ENCODE measurements at places on chromosomes 16 and 17. TPM values are rescaled to one million over a fixed set of nuclear protein-coding genes. Genes with fewer than 3 reads are reported as not detected.
A peak's percentile ranks its signal among the peaks of the same experiment; 100 is the strongest.

GRCh38 chr17:19713901-19714361, 2.5 kb downstream of the SLC47A2 start:
- no peak overlapping the region for H3K27ac ChIP-seq
- H3K4me1 ChIP-seq = no peaks in the 10 kb centered on the region
- no peak for DNase-seq
- H3K4me3 ChIP-seq = no peak overlapping the region
- no peaks in the 10 kb centered on the region for H3K27me3 ChIP-seq
- no peaks in the 10 kb centered on the region for H3K36me3 ChIP-seq

- no peaks in the 10 kb centered on the region for H3K36me3 ChIP-seq
- no peak for DNase-seq
- no peak overlapping the region for H3K4me3 ChIP-seq
- H3K27ac ChIP-seq = no peak overlapping the region
- peaks cover 49% of the 10 kb centered on the region for H3K4me1 ChIP-seq
Observed at GRCh38 chr17:28573966-28574480, 2.7 kb downstream of the ALDOC start.

DNA sequence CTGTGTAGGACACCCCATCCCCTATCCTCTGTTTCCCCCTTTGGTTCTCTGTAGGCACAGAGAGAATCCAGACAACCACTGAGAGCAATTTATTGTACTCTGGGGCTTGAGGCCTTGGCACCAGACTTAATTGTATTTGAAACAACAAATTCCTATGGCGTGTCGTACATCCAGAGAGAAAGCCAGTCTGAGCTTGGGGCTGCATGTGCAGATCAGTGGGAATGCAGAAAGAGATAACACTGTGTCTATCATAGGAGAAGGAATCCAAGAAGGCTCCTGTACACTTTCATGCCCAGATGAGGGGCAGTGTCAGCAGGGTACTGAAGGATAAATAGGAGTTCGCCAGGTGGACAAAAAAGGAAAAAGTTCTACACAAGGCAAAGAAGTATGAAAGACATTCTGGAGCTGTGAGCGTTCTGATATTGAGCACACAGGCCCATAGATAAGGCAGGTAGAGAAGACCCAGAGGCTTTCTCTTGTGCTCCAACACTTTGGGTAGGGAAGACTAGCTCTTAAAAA, 22.0 kb upstream of the IL4R start:
- no peak for DNase-seq
- H3K4me1 ChIP-seq = peaks cover 29% of the 10 kb centered on the region
- H3K27ac ChIP-seq = no peak overlapping the region
- no peak overlapping the region for H3K4me3 ChIP-seq

DNA sequence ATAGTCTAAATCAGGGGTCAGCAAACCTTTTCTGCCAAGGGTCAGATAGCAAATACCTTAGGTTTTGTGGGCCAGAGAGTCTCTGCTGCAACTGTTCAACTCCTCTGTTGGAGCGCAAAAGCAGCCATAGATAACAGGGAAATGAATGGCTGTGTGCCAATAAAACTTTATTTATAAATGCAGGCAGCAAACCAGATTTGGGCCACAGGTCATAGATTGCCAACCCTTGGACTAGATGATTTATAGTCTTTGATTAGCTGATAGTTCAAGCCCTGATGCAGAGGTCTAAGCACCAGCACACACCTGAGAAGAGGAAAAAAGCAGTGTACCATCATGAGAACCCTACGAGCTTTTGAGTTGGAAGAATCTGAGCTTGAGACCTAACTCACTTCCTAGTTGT, 86.0 kb upstream of the DYNLRB2 start:
- no peaks in the 10 kb centered on the region for H3K27me3 ChIP-seq
- no peak overlapping the region for H3K4me3 ChIP-seq
- no peak for DNase-seq
- H3K27ac ChIP-seq = no peak overlapping the region

- no peaks in the 10 kb centered on the region for H3K4me1 ChIP-seq
- H3K4me3 ChIP-seq = no peak overlapping the region
- H3K27me3 ChIP-seq = no peaks in the 10 kb centered on the region
- no peak for DNase-seq
- H3K27ac ChIP-seq = no peak overlapping the region
- no peaks in the 10 kb centered on the region for H3K36me3 ChIP-seq
Observed at GRCh38 chr16:55622930-55623561, 32.7 kb upstream of the SLC6A2 start.

GRCh38 chr17:29045734-29046472, 3.0 kb downstream of the PIPOX start:
- H3K4me1 ChIP-seq = peaks cover 15% of the 10 kb centered on the region
- DNase-seq = no peak
- H3K27me3 ChIP-seq = no peaks in the 10 kb centered on the region
- no peaks in the 10 kb centered on the region for H3K36me3 ChIP-seq
- no peak overlapping the region for H3K4me3 ChIP-seq
- H3K27ac ChIP-seq = no peak overlapping the region

GRCh38 chr17:37750292-37750691, 5.4 kb upstream of the HNF1B start:
- H3K27ac ChIP-seq = no peak overlapping the region
- peaks cover 21% of the 10 kb centered on the region for H3K4me1 ChIP-seq
- no peak for DNase-seq
- no peak overlapping the region for H3K4me3 ChIP-seq
- no peaks in the 10 kb centered on the region for H3K36me3 ChIP-seq
- peaks cover 38% of the 10 kb centered on the region for H3K27me3 ChIP-seq

GRCh38 chr17:72719206-72719577, 373.3 kb downstream of the SLC39A11 start:
- no peaks in the 10 kb centered on the region for H3K27me3 ChIP-seq
- no peaks in the 10 kb centered on the region for H3K36me3 ChIP-seq
- peaks cover 9% of the 10 kb centered on the region for H3K4me1 ChIP-seq
- no peak for DNase-seq
- no peak overlapping the region for H3K4me3 ChIP-seq

DNA sequence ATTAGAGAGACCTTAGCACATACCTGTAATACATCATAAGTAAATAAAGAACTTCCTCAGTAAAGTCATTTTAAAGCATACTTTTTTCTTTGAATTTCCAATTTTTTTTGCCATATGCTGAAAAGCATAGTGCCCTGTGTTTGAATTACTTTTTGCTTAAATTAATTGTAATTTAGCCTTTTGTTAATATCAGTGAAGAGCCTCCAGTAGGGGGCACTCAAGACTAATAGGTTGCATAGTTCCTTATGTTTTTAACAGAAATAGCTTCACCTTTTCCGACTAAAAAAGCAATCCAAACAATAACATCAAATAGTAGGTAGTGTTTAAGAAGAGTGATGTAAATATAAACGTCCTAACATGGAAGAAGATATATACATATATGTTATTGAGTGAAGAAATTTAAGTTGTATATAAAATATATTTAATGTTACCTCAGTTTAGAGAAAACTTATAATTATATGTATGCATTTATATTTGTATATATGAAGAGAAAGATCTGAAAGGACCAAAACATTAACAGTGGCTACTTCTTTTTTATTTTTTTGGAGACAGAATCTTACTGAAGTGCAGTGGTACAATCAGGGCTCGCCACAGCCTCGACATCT, 18.6 kb downstream of the RAD51C start:
- no peaks in the 10 kb centered on the region for H3K4me1 ChIP-seq
- H3K27ac ChIP-seq = no peak overlapping the region
- H3K4me3 ChIP-seq = no peak overlapping the region
- H3K36me3 ChIP-seq = no peaks in the 10 kb centered on the region

DNA sequence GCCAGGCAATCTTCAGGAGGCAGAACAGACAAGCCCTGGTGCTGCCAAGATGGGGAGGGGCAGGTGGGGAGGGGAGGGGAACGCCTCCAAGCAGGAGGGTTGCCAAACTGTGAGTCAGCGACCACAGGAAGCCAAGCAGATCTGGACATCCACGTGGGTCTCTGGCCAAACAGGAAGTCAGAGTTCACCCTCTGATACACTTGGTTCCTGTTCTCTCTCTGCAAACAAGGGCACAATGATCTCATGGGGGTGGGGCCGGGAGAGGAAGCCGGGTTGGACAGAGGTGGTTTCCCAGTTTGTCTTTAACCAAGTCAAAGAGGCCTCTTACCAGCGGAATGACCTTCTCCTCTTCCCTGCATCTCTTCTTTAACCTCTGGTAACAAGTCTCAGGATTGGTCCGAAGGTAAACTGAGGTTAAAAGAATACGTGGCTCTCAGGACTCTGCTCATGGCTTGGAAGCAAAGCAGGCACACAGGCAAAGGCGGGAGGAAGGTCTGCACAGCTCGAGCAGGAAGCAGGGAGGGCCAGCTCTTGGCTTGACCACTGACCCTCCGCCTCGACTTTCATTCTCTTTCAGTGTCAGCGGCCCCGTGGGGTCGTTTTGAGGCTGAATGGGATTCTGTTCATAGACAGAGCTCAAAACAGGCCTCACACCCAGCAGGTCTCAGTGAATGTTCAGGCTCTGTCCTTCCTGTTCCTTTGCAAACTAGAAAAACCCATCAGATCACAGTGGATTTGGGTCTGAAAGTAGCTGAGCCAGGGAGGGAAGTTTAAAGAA, 32.9 kb downstream of the TK2 start:
- peaks cover 3% of the 10 kb centered on the region for H3K27me3 ChIP-seq
- peak overlapping the region; percentile 53 for H3K4me3 ChIP-seq
- DNase-seq = peak; percentile 94
- H3K4me1 ChIP-seq = peaks cover 59% of the 10 kb centered on the region

DNA sequence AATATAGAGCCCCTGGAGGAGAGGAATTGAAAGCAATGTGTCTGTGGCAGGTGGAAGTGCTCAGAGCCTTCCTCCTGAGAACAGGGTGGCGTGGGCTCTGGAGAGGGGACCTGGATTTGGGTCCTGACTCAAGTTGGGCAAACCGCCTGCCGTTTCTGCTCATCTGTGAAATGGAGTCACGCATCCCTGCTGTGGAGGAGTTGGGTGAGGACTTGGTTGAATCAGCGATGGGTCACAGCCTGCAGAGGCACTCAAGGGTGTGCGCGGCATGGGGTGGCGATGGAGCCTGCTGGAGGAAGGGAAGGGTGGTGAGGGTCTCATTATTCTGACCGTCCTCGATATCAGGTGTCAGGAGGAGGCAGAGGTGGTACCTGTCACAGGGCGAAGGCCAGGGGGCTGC, 3.1 kb downstream of the ADAD2 start:
- peaks cover 12% of the 10 kb centered on the region for H3K4me1 ChIP-seq
- peak overlapping the region; percentile 32 for H3K4me3 ChIP-seq
- no peak overlapping the region for H3K27ac ChIP-seq

DNA sequence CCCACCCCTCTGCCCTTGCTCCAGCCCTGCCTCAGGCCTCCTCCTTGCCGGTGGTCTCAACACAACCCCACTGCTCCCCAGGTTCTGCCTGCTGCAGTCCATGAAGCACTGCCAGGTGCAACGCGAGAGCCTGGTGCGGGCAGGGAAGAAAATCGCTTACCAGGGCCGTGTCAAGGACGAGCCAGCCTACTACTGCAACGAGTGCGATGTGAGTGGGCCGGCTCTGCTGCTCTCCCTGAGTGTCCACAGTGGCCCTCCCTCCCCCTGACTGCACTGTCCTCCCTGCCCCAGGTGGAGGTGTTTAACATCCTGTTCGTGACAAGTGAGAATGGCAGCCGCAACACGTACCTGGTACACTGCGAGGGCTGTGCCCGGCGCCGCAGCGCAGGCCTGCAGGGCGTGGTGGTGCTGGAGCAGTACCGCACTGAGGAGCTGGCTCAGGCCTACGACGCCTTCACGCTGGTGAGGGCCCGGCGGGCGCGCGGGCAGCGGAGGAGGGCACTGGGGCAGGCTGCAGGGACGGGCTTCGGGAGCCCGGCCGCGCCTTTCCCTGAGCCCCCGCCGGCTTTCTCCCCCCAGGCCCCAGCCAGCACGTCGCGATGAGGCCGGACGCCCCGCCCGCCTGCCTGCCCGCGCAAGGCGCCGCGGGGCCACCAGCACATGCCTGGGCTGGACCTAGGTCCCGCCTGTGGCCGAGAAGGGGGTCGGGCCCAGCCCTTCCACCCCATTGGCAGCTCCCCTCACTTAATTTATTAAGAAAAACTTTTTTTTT, 1.8 kb upstream of the TMEM88 start:
- peaks cover 21% of the 10 kb centered on the region for H3K4me1 ChIP-seq
- H3K4me3 ChIP-seq = no peak overlapping the region
- H3K27me3 ChIP-seq = no peaks in the 10 kb centered on the region
- peak; percentile 60 for DNase-seq
- H3K27ac ChIP-seq = no peak overlapping the region

DNA sequence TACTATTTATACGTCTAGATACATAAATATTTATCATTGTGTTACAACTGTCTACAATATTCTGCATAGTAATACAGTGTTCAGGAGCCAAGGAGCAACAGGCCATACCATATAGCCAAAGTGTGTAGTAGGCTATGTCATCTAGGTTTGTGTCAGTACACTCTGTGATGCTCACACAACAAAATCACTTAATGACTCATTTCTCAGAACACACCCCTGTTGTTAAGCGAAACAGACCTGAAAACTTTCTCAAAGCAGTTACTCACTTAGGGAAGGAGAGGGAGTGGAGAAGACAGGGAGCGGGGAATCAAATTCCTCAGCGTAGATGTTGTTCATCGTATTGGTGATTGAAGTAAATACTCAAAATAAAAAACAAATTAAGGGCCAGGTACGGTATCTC, 269.5 kb downstream of the STX8 start:
- no peak for DNase-seq
- H3K36me3 ChIP-seq = no peaks in the 10 kb centered on the region
- peaks cover 5% of the 10 kb centered on the region for H3K4me1 ChIP-seq
- no peak overlapping the region for H3K27ac ChIP-seq
- H3K27me3 ChIP-seq = no peaks in the 10 kb centered on the region
- no peak overlapping the region for H3K4me3 ChIP-seq

- H3K27ac ChIP-seq = no peak overlapping the region
- no peak for DNase-seq
- no peaks in the 10 kb centered on the region for H3K36me3 ChIP-seq
Observed at GRCh38 chr17:58985971-58986370, 120.7 kb downstream of the TRIM37 start.

- no peak overlapping the region for H3K4me3 ChIP-seq
- no peak for DNase-seq
- H3K27me3 ChIP-seq = no peaks in the 10 kb centered on the region
Observed at GRCh38 chr16:86888231-86889053, 310.1 kb downstream of the FOXL1 start.

The OR3A1 gene
- total RNA-seq = 0.44 TPM

The MYH3 gene
- total RNA-seq = 13.5 TPM

The RAB40B gene
- 4.7 TPM for total RNA-seq

The ASPHD1 gene
- total RNA-seq = not detected

The TBC1D16 gene
- 3.3 TPM for total RNA-seq

The COG7 gene
- 21.3 TPM for total RNA-seq

The KNOP1 gene
- 12.0 TPM for total RNA-seq

The HASPIN gene
- total RNA-seq = 3.1 TPM

The KRTAP1-5 gene
- total RNA-seq = not detected

The TBC1D3D gene
- 2.3 TPM for total RNA-seq
